Hepatic stellate cell (primary cell): ENCODE measurements at places on chromosomes 1 and 21.

DNA sequence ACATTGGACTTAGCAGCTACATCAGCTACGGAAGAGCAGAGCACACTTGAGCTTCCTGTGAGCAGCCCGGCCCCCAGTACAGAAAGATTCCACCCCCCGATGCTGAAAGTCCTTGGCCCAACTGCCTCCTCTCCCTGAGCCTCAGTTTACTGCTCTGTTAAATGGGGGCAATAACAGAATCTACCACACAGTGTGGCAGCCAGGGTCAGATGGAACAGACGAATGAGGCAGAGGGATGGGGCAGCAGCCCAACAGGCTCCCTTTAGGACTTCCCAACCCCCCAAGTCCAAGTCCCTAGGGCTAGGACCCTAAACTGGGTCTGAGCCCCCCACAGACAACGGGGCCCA lies 22.9 kb upstream of the C1QA start:
- no peak for DNase-seq

DNA sequence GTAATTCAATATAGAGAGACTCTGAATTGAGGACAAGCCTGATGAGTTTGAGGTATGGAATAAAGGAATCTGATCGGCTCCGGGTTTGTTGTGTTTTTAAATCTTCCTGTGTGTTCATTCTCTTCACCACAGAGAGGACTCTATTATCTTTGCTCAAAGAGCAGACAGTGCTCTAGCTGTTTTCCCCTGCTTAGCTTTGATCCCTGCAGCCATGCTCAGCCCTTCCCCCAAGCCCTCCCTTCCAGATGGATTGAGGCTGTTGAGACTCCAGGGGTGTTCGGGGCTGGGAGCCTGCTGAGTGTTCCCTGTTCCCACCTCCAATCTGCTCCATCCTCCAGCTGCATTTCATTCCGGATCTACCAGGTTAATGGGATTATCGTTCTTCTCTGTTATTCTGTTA lies 74.2 kb upstream of the CXADR start:
- no peak for DNase-seq

- peak; percentile 37 for DNase-seq
These were observed 18.3 kb upstream of the PLEKHA6 start for GRCh38 chr1:204377800-204378668.

GRCh38 chr1:67843331-67843730 lies 10.1 kb upstream of the GNG12 start:
- no peak for DNase-seq

- DNase-seq: no peak
These were observed 51.9 kb downstream of the RC3H1 start for GRCh38 chr1:173970252-173970651.

- no peak for DNase-seq
These were observed 15.1 kb downstream of the USP33 start for GRCh38 chr1:77744576-77744975.

- no peak for DNase-seq
These were observed 602.8 kb downstream of the BRINP3 start for GRCh38 chr1:189874715-189875435.

- no peak for DNase-seq
These were observed 9.1 kb downstream of the PRPF38A start for GRCh38 chr1:52413410-52413989.

GRCh38 chr1:40736085-40736531 lies 44.6 kb downstream of the NFYC start:
- DNase-seq: peak; percentile 16

- DNase-seq: no peak
These were observed 189.5 kb downstream of the PRDM16 start for GRCh38 chr1:3258386-3259003.

DNA sequence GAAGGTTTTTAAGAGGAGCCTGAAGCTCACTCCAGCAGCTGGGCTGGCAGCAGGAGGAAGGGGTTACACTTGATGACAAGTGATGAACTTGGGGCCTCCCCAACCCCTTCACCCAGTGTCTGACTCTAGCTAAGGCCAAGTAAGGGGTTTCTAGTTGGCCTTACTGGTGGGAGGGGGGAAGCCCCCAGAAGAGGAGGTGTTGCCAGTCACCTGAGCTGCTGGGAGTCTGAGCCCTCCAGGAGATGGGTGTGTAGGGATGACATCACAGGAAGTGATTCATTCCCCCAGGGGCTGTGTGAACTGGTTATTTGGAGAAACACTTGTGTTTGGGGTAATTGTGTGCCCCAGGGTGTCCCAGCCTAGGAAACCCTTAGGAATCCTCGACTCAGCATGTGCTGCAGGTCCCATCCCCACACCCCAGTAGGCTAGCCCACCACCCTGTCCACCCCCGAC lies 3.1 kb downstream of the PADI1 start:
- peak; percentile 79 for DNase-seq

GRCh38 chr1:173489929-173490328 lies 12.8 kb downstream of the PRDX6 start:
- no peak for DNase-seq

- no peak for DNase-seq
These were observed 754 bp upstream of the LSS start for GRCh38 chr21:46229133-46229922.

DNA sequence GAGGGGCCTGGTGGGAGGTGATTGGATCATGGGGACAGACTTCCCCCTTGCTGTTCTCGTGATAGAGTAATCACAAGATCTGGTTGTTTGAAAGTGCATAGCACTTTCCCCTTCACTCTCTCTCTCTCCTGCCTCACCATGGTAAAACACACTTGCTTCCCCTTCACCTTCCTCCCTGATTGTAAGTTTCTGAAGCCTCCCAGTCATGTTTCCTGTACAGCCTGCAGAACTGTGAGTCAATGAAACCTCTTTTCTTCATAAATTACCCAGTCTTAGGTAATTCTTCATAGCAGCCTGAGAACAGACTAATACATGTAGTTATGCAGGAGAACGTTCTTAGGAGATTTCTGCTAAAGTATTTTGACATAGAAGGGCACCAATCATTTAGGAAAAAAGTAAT lies 59.9 kb upstream of the FBXO28 start:
- no peak for DNase-seq

- no peak for DNase-seq
These were observed 237.2 kb downstream of the TOMM20 start for GRCh38 chr1:234891427-234891826.

DNA sequence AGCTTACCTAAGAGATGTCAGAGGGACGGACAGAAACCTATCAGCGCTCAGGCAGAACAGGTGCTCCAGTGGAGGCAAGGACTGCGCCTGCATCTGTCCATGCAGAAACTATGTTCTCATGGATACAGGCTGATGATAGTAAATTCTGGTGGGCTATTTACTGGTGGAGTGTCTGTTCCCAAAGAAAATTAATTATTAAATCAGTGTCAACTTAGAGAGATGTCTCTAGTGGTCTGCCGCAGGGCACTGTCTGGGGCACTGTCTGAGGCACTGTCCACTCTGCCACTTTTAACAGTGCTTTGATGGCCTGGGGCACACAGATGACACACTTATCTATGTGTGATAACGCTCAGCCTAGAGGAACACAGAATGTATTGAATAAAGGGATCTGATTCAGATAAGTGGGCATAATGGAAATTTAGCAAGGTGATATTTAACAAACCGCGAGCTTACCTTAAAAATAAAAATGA lies 148.1 kb downstream of the RGS7 start:
- DNase-seq: no peak

DNA sequence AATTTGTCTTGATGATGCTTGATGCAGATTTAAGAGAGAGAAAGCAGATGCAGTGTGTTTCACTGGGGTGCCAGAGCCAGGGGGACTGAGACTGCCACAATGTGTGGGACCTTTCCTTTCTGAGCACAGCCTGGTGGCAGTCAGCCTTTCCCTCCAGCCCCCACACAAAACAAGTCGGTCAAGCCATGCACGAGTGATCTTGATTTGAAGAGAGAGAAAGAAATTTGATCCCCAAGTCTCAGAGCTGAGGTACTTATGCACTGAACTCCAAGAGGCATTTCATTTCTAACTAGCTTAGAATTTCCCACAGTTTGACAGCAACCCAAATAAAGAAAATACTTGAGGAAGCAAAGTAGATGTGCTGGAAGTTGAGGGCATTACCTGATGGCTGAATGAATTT lies 193.8 kb downstream of the ST6GALNAC3 start:
- DNase-seq: no peak
